ENCODE measurements at places on chromosomes 12 and 14.

DNA sequence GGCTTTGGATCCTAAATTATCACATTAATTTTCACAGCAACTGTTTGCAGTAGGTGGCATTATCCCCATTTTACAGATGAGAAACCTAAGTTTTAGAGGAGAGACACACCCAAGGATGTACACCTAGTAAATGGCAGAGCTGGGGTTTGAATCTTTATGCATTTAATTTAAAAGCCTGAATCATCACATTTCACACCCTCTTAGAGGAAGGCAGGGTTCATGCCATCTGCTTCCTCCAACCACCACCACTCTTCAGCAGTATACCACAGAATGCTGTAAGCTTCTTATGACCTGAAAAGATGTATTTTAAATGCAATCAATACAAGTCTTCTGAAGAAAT lies 90.3 kb downstream of the CRADD start:
- DNase-seq: no peak

- no peak for DNase-seq
Measured at GRCh38 chr14:80982711-80983110, 27.3 kb downstream of the TSHR start.

DNA sequence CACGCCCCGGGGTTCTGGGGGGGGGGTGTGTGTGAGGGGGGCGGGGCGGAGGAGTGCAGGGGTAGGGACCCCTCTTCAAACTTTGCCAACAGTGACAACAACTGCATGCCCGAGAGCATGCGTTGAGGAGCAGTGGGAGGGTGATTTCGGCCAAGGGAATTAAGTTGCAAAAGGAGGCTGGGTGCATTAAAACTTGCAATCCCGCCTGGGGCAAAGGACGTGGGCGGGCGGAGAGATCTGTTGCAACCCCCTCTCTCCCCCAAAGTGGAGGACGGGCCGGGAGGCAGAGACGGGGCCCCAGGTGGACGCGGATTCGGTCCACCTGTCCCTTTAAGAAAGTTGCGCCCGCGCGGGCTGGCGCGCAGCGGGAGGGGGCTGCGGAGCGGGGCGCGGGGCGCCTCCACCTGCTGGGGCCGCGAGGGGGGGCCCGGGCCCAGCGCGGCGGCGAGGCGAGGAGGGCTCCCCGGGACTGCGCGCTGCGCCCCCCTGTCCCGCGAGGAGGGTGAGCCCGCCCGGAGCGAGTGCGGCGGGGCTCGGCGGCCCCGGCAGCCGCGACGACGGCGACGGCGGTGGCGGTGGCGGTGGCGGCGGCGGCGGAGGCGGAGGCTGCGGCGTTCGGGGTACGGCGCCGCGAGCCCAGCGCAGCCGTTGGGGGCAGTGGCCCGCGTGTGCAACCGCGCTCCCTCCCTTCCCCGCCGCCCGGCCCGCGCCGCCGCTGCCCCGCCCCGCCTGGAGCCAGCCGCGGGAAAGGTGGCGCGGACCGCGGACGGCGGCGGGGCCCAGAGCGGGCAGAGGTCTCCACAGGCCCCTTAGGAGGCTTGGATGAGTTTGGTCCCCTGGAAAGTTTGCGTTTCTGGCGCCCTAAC lies 530 bp upstream of the FOXN4 start:
- no peak for DNase-seq

DNA sequence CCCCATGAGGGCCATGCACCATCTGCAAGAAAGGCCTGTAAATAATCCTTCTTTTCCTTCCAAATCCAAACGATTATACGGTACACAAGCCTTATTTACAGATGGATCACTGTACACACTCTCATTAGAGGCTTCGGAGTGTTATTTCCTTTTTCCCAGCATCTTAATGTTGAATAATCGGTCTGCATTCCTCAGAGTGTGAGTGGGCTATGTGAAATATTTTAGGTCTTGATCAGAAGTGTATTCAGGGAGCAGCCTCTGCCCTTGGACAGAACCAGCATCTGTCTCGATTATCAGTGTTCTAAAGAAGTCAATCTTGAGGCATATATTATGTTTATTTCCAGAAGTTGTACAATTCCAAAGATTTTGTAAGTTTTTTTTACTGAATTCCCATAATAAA lies 340.6 kb downstream of the SEC23A start:
- no peak for DNase-seq

GRCh38 chr12:46660719-46661109 lies 165.1 kb downstream of the SLC38A4 start:
- DNase-seq: no peak

GRCh38 chr12:19082365-19082911 lies 47.1 kb upstream of the PLEKHA5 start:
- no peak for DNase-seq

DNA sequence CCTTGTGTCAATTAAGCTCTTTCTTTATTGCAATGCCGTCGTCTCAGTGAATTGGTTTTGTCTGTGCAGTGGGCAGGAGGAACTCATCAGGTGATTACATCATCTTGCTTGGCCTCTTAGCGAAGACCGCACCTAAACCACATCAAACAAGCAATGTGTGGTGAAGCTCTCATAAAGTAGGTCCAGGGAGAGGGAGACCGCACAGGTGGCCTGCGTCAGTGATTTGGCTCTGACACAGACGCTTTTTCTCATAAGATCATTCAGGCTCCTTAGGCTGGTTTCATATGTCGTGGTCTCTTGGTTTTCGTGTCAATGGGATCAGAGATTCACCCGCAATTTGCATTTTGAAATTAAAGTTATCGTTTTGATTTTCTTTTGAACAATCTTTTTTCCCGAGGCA lies 6.7 kb upstream of the TESC start:
- no peak for DNase-seq

DNA sequence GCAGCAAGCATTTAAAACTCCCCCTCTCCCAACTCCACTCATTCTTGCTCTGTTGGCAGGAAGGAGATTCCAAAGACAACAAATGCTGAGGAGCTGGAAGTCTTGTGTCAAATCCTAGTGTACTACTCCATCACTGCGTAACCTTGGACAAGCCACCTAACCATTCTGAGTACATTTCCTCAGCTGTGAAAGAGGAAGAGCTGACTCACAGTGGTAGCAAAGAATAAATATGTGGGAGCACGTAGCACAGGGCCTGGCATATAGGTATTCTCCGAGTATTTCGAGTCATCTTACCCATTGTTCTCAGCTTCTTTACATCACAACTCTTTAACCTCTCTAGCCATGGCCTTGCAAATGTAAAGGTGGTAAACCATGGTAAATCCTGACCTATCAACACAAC lies 28.7 kb downstream of the EGLN3 start:
- DNase-seq: no peak

GRCh38 chr12:64320611-64321010 lies 69.9 kb downstream of the C12orf56 start:
- DNase-seq: no peak

GRCh38 chr12:132415327-132416120 lies 74.4 kb upstream of the FBRSL1 start:
- DNase-seq: no peak

- DNase-seq: no peak
Measured at GRCh38 chr14:79704041-79704807, 507.1 kb downstream of the DIO2 start.

DNA sequence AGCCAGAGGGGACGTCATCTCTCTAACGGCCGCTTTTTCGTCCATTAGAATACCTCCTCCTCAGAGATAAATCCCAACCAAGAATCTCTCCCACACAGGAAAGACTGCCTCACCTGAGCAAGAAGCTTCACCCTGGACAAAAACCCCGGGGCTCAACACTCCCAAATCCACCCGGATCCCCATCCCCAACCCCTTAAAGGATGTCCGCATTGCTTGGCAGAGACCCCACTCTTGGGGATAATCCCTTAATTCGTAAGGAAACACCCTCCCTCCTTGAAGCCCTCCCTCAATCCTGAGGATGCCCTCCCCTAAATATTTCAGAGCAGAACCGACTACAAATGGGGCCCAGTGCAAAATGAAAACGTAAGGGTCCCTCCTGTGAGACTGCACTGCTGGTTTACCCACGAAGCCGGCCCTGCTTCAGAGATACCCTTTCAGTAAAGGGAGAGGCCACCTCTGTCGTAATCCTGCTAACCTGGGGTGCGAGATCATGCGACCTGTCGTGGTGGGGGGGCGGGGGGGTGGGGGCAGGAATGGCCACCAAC lies 655 bp upstream of the DYNLL1 start:
- DNase-seq: no peak

GRCh38 chr12:82593143-82593542 lies 93.6 kb upstream of the TMTC2 start:
- no peak for DNase-seq

DNA sequence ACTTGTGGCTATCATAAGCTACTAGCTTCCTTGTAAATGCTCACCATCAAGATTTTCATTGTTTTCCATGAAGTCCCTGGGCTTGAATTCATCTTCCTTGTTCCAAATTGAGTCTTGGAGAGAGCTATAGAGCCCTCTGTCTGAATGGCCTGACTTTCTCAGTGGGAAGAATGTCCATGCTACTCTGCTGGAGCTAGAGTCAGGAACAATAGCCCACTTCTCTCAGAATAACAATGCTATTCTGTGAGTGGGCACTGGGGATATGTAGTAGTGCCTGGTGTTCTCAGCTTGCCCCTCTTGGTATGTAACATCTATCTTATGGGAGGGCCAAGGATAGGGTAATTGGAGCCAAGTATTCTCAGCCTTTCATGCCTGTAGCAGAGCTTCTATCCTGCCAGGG lies 127.6 kb upstream of the TRHDE start:
- no peak for DNase-seq

GRCh38 chr14:68842298-68842697 lies 49.4 kb upstream of the ZFP36L1 start:
- DNase-seq: no peak

DNA sequence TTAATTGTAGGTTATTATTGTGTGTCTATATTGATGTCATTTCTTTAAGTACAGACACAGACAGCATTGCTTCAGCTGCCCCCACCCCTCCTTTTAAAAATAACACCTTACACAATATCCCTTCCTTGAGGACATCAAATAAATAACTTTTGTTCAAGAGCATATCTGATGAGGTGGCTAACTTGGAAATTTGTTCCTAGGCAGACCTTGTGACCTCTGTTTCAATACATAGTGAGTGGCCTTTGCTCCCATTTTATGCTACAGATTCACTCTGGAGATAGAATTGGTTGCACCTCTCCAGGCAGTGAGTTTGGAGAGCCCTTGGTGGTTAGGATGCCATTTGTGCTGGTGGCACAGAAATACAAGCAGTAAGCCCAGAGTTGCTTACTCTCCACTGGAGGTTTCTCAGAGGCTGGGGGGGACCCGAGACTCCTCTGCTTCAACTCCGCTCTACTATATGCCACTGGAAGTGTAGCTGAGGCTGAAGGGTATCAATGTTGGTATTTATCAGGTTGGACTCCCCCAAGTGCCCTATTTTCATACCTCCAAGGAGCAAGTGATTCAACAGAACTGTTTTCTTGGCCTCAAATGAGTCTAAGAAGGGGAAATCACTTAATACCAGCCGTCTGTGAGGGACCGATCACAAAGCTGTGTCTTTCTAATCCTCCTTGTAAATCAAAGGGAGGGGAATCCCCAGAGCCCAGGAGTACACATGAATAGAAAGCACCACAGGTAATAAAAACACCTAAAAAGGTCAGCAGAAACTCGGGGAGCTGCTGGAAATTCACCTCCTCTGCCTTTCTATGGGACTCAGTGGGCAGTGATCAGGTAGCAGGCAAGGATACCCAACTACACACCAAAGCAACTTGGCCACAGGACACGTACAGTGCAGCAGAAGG lies 463.1 kb downstream of the RAD51B start:
- no peak for DNase-seq

- no peak for DNase-seq
Measured at GRCh38 chr12:130281153-130281799, 56.4 kb upstream of the PIWIL1 start.

DNA sequence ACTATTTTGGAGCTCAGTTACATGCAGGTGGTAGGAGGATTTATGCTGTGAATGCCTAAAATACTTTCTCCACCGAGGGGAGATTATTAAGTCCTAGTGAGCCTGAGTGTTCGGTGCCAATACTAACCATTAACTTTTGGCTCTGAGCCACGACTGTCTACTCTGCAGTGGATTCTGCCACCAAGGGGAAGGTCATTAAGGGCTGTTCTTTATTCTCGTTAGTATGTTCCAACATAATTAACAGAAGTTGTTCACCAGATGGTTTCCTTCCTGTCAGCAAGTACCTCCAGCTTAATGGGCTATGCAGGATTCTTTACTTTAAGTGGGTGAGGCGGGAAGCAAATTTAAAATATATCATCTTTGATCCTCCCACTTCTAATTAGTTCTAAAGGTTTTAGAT lies 326.3 kb downstream of the BMP4 start:
- no peak for DNase-seq

- no peak for DNase-seq
Measured at GRCh38 chr14:100904307-100905087, 975 bp upstream of the RTL1 start.

DNA sequence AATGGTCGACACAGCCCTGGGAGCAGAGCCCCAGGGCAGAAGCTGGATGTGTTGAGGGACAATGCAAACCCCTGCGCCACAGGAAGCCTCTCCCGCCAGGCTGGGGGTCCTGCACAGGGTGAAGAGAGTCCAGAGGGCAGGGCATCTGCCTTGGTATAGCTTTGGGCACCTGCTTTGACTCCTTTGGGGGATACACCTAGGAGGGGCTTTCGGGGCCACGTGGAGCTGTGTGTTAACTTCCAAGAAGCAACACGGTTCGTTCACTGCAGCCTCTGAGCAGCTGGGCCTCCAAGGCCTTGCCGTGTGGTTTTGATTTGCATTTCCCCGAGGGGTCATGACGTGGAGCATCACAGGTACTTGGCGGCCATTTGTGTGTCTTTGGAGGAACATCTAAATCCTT lies 5.8 kb upstream of the PUS1 start:
- DNase-seq: no peak

- no peak for DNase-seq
Measured at GRCh38 chr12:108690542-108691174, 40.7 kb downstream of the CORO1C start.

DNA sequence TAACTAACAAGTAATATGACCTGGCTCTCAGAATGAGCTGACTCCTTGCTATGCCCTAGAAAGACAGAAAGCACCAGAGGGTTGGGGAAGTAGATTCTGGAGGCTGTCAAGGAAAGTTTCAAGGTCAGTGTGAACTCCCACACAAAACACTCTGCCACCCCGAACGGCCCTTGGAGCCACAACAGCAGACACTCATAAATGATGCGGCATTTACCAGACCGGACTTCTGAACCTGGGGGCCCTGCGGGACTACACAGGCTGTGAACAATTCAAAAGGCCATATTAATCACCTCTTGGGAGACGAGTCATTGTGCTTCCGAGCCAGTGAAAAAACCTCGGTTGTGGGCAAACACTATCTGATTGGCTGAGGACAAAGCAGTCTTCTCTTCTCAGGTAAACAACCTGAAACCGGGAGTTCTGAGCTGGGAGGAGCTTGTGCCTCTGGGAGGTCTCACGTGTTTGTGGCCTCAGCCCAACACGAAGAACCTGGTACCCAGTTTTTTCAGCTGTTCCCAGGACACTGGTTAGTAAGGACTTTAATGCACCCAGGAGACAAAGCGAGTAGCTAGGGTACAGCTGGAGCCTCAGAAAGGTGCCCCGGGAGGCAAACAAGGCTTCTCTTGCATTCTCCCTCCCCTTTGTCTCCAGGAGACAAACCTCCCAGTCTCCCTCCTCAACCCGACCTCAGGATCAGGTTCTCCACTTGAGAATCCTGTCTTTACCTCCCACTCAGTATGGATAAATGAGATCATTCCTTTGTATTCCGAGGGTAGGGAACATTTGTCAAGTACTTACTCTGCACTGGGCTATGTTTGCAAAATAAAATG lies 35.3 kb downstream of the VWF start:
- no peak for DNase-seq
